ENCODE measurements at places on chromosomes 13 and 19. TPM values are rescaled to one million over a fixed set of nuclear protein-coding genes. Genes with fewer than 3 reads are reported as not detected.

The C3 gene
- 2,367 TPM for total RNA-seq

The TBXA2R gene
- total RNA-seq, result 14.1 TPM

The ZNF432 gene
- total RNA-seq, result 11.6 TPM

The ZNF121 gene
- total RNA-seq, result 25.2 TPM

The TMEM205 gene
- total RNA-seq, result 282 TPM

The LRRC63 gene
- total RNA-seq, result 1.6 TPM

The URAD gene
- not detected for total RNA-seq

The COPE gene
- total RNA-seq, result 211 TPM

The ANGPTL8 gene
- total RNA-seq, result not detected

The ZIC5 gene
- total RNA-seq, result not detected

The C19orf47 gene
- 17.7 TPM for total RNA-seq

The OR7A5 gene
- 0.41 TPM for total RNA-seq

The PTH2 gene
- total RNA-seq, result not detected

The LRG1 gene
- 1.1 TPM for total RNA-seq

The IZUMO2 gene
- not detected for total RNA-seq

The LGALS14 gene
- not detected for total RNA-seq

Measured in adrenal gland (tissue), 19 donors.